Left renal cortex interstitium (tissue), 4 donors: ENCODE measurements at places on chromosomes 12 and 14. TPM values are rescaled to one million over a fixed set of nuclear protein-coding genes. Genes with fewer than 3 reads are reported as not detected.

DNA sequence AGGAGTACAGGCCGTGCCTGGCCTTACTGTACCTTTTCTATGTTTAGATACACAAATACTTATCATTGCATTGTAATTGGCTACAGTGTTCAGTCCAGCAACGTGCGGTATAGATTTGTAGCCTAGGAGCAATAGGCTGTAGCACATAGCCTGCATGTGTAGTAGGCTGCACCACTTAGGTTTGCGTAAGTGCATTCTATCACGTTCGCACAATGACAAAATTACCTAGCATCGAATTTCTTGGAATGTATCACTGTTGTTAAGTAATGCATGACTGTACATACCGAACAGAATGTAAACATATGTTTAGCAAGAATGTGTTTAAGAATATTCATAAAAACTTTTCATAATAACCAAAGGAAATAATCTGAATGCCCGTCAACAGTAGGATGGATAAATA lies 31.9 kb downstream of the VRTN start:
- no peak for DNase-seq

GRCh38 chr14:72793156-72793939 lies 100.6 kb downstream of the DPF3 start:
- DNase-seq: no peak

- no peak for DNase-seq
Observed at GRCh38 chr12:94614288-94614721, 36.1 kb downstream of the TMCC3 start.

DNA sequence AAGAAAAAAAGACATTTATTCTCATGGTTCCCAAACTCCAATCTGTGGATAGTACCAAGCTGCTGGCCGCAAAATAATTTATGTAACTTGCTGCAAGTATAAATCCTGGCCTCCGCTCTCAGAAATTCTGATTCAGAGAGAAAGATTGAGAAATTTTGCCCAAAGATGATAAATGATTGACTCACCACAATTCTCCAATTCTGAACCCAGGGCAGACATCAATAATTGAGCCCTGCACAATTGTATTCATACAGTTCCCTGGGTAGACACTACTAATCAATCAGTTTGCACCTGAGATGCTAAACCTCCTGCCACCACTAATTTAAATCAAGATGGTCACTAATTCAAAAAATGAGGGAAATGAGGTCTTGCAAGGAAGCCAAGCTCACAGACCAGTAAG lies 38.2 kb downstream of the TRPV4 start:
- DNase-seq: no peak

- no peak for DNase-seq
Observed at GRCh38 chr12:3815094-3815766, 58.0 kb downstream of the PARP11 start.

- DNase-seq: no peak
Observed at GRCh38 chr14:75459099-75459741, 31.4 kb downstream of the JDP2 start.

DNA sequence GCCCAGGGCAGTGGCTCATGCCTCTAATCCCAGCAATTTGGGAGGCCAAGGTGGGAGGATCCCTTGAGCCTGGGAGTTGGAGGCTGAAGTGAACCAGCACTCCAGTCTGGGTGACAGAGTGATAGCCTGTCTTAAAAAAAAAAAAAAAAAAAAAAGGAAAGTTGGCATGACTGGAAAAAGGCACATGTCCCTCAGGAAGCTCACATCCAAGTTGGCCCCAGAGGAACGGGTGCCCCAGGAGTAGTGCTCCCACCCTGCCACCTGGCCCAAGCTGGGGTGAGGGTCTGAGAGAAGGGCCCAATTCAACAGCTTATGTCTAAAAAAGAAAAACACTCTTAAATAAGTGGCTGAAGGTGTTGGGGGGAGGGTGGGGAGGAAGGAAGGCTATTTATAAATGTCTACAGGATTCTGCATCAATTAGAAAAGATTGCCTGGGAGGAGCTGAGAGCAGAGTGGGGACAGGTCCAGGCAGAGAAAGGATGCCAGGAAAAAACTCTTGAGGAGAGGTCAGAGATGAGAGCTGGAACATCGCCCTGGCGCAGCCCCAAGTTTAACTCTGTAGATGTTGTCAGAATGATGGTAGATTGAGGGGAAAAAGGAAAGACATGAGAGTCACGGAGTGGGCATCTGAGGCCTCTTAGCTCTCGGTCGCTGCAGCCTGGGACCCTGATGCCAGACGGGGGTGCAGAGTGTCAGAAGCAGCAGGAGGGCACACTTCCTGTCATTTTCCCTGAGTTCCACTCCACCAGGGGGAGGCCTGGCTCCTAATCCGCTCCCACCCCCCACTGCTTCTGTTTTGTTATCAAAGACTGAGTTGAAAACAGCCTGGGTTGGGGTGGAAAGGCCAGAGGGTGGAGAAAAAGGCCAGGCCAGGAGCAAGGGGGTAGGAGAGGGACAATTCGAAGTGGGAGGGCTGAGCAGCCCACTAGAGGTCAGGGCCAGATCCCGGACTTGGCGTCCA lies 7.3 kb downstream of the SPRYD3 start:
- DNase-seq: no peak

DNA sequence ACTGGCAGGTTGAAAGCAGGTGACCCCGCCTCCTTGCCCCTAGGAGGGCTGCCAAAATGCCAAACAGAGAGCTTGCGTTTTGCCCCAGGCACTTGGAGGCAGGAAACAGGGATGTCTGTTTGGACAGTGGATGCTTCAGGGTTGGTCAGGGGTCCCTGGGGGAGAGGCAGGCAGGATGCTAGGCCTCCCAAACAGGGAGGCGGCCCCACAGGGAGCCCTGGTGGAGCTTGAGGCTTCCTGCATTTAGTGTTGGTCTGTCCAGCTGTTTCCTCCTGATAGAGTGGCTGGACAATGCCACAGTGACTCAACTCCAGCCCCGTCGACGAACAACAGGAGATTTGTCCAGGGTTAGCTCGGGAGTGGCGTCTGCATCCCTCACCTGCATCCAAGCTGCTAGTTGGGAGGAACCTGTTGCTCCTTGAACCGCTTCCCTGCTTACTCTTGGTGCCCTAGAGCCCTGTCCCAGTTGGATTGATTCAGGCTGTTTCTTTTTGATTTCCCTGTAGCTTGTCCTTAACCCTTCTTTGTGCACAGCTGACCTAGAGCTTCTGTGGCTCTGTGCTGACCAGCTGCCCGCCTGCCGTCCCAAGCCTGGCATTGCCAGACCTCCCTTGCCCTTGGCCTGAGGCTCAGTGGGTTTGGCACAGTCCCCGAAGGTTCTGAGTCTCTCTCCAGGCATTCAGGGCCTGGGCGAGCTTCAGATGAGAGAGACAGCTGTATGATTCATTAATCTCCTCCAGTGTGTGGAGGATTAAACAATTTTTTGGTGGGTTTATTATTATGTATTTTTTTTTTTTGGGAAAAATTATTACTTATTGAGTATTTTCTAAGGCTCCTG lies 45.9 kb downstream of the TSPAN9 start:
- DNase-seq: no peak

DNA sequence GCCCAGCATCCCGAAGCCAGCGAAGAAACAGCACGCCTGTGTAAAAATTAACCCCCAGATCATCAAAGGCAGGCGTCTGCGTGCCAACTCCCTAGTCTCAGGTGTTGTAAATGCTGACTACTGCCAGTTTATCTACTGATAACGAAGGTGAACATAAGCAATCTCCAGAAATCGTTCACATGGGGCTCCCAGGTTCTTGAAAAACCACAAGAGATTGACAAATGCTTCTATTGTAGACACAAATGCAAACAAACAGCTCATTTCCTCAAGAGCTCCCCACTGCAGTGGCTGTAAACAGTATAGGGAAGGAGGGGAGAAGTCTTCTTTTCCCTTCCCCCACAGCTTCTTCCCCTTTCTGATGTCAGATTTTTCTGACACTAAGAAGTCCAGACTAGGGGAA lies 5.3 kb upstream of the PLEKHG3 start:
- no peak for DNase-seq

DNA sequence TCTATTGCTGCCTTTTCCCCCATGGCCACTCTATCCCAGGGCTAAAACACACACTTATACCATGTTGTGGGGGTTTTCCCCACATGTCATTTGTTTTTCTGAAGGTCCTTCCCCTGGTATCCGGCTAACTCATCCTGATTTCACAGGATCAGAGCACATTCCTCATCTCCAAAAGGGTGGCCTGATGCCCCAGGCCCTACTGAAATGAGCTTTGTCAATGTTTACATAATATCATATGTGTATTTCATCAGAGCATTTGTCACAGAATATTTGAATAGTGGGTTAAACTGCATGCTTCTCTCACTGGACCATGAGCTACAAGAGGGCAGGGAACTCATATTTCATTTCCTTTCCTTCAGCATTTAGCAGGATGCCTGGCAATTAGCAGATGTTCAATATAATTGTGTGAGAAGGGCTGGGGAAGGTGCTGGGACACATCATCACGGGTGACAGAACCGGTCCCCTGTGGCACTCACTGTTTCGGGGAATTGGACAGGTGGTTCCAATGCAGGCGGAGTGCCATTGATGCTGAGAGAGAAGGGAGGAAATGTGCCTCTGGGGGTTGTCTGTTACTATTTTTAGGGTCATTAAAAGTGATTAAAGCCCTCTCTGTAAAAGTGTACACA lies 26.8 kb downstream of the EMP1 start:
- DNase-seq: no peak

DNA sequence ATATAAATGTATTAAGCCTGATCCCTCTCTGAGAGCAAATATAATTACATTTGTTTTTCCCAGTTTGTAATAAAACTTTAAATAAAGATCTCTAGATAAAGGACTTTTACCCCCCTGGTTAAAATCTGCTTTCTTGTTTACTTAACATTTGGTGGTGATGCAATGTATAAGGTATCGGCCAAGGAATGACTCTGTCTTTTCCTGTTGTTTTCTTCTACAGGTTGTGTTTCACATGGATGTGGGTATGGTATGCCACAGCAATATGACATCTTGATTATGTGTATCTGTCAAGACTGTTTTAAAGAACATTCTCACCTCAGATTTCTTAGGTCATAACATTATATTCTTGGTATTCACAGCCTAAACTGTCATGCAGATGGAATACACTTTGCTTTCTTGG lies 210.6 kb upstream of the NOVA1 start:
- no peak for DNase-seq

DNA sequence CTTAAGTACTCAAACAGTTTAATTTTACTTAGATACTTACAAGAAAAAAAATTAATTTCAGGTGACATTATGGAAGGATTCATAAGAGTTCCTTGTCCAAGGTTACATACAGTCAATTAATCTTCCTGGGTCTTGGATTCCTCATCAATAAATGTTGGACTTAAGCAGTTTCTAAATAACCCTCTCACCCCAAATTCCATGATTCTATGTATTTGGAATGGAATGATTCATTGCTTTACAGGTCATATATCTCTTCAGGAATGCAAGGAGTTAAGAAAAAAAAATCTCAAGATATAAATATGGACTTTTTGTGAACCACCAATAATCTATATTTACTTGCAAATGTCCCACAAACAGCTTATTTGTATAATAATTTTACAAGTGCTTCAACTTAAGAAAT lies 84.2 kb upstream of the BMP4 start:
- DNase-seq: no peak

DNA sequence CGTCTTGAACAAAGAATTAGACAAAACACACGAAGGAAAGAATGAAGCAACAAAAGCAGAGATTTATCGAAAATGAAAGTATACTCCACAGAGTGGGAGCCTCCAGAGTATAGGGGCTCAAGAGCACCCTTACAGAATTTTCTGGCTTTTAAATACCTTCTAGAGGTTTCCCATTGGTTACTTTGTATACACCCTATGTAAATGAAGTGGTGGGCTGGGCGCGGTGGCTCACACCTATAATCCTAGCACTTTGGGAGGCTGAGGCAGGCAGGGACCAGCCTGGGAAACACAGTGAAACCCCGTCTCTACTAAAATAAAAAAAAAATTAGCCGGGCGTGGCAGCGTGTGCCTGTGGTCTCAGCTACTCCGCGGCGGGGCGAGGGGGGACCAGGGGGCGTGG lies 13.1 kb upstream of the DNM1L start:
- DNase-seq: no peak

DNA sequence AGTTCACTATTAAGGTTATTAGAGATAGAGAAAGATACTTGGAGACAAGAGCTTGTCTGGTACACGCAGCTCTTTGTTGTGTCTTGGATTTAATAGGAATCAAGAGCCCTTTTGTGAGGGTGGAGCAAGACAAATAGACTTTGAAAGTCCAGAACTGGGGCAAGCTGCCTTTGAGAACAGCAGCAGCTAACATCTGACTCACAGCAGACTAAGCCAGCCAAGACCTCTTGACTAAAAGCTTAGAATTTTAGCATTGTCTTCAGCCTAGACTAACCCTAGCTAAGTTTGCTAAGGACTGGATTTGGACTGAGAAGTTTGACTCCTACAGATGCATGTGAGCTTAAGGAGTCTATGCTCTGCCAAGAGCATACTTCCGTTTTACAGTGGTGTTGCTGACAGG lies 201.9 kb upstream of the RBM19 start:
- DNase-seq: no peak

DNA sequence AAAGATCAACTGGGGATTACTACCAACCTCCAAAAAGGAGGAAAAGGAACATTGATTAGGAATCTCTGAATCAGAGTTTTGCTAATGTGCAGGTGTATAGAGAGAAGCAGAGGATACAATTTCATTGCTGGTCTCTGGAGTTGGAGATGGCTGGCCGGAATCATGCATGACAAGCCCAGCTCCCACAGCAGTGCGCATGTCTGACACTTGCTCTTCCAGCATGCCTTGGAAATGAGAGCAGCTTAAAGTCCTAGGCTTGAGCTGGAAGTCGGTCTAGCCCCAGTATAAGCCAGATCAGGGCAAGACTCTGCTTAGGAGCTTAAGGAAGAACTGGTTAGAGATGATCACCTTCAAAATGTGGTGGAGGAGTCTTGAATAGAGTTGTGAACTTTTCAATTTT lies 742.8 kb downstream of the DIO2 start:
- peak; percentile 13 for DNase-seq

GRCh38 chr14:85079842-85080730 lies 449.9 kb upstream of the FLRT2 start:
- no peak for DNase-seq

- no peak for DNase-seq
Observed at GRCh38 chr12:12941450-12942350, 10.3 kb downstream of the GPRC5D start.

DNA sequence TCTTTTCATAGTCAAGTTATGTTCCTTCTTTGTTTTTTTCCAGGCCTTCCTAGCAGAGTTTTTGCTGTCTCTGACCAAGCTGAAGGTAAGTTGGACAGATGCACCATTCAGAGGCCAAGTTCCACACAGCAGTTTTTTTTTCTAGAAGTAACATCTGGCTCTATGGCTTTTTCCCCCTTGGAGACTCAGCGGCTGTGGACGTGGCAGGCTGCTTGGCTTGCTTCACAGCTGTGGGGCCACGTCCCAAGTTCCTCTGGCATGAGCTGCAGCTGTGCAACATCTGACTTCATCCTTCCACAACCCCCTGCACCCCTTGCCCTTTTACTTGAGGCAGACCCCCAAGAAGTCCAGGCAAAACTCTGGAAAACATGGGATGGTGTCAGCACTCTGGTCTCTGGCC lies 24.2 kb upstream of the RHOJ start:
- no peak for DNase-seq

SLCO1A2 gene
- polyA plus RNA-seq: 0.14 TPM

CMTM5 gene
- polyA plus RNA-seq: 3.2 TPM

IGFBP6 gene
- polyA plus RNA-seq: 15.7 TPM

PRICKLE1 gene
- polyA plus RNA-seq: 47.8 TPM

MLXIP gene
- polyA plus RNA-seq: 46.9 TPM

KLRK1 gene
- 1.0 TPM for polyA plus RNA-seq

SIX1 gene
- 8.2 TPM for polyA plus RNA-seq

CEP290 gene
- polyA plus RNA-seq: 31.9 TPM

FLRT2 gene
- polyA plus RNA-seq: 223 TPM

EXOC3L4 gene
- 5.8 TPM for polyA plus RNA-seq
